ENCODE measurements at places on chromosomes 5 and 9.

- peak; percentile 6 for DNase-seq
Measured at GRCh38 chr9:5113994-5114748, 71.3 kb downstream of the INSL6 start.

- no peak for DNase-seq
Measured at GRCh38 chr5:143217065-143217803, 186.3 kb downstream of the NR3C1 start.

- no peak for DNase-seq
Measured at GRCh38 chr5:5182508-5183188, 42.5 kb downstream of the ADAMTS16 start.

DNA sequence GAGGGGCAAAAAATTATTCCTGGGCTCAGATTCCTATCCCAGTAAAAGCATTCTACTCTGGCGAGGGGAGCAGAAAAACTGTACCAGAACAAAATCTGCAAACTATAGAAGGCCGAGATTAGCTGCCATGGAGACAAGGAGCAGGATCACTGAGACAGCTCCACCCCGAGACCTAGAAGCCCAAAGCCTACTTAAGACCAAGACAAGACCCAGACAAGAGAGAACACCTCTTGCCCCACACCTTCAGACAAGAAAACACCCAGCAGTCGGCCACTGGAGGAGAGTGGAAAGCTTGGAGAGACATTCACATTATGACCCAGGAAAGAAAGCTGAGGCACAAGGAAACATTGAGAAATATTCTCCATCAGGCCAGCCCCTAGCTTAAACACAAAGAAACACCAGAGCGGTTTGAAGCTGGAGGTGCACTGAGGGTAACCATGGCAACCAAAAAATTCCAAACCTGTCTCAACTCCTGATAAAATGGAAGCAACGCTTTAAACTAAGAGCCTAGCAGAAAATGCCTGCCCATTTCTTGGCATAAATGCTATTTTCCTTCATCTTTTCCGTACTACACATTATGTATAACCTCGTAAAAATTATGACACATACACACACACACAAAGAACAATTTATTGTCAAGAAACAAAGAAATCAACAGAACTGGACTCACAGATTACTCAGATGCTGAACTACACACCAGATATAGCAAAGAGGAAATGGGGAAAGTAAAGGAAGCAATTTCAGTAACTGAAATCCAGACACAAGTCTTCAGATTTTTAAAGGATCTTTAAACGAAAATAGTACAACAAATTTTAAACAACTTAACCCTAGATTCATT, 53.8 kb upstream of the FTMT start:
- DNase-seq: no peak

DNA sequence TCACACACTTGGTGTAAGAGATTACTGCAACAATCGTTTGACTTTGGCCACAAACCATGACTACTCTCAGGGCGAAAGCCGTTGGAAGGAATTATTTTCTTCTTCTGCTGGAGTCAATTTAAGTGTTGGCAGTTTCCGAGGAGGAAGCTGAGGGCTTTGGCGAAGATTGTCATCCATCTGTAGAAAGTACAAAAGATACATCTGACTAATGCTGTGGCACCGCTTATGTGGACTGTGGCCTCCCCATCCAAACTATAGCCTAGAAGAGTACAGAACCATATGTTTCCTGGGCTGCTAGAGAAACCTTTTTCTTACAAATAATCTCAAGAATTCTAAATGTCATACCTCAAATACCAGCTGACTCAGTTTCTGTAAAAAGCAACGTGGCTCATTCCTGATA, 7.4 kb downstream of the MTX3 start:
- DNase-seq: no peak

DNA sequence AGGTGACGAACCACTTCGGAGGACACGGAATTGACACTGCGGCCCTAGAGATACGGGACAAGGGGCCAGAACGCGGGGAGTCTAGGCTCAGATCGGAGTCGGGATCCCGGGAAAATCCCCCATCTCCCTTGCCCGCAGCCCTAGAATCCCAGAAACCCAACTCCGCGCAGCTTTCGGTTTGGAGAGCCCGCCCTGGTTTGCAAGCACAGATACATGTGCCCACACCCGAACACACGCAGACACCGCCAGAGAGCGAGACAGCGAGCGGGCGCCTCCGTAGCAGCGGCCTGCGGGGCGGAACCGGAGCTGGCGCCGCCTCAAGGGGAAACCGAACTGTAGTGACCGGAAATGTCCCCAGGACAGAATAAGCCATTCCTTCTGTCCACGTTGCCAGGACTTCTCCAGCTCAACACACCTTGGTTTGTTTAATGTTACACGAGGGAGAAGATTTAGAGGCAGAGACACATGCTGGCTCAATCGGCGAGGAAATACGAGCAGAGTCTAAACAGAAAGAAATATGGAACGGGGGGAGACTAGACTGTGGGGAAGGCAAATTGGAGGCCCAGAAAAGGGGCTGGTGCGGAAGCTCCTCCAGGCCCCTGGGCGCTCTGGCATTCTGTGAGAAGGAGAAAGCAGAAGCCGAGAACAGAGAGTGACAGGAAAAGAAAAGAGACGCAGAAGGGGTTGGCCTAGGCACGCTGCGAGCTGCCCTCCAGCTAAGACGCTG, 2.9 kb upstream of the PAX5 start:
- peak; percentile 72 for DNase-seq

DNA sequence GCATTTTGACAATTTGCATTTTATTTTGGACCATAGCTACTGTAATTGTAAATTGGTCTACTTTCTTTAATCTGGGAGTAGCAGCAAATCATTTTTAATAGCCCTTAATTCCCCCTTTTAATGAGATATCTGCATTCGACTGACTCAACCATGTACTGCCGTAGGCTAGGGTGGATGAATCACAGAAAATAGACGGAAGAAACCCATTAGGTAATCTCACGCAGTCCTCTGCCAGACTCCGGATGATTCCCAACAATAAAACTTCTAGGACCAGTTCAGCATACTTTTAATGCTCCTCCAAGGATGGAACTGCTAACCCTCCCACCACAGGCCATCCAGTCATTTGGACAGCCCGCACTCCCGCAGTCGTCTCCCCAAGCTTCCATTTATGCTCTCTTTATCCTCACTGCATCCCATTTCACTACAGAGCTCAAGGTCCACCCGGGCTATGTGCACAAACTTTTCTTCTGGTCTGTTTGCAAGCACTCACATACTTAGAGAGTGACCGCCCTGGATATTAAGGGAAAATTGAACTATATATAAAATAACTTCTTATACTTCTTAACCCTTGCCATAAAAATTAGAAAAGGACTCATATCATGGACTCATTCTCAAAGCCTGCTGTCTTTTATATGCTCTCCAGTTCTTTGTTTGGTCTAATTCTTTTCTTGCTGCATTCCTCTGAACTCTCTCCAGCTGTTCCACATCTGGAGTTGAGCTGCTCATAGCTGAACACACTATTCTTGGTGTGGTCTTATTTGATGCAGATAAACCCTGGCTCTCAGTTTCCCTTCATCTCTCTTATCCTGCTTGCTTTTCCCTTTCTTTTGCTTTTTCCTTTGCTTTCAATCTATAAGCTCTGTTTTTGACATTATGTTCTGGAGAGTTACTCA, 326.6 kb downstream of the ARL15 start:
- DNase-seq: no peak

DNA sequence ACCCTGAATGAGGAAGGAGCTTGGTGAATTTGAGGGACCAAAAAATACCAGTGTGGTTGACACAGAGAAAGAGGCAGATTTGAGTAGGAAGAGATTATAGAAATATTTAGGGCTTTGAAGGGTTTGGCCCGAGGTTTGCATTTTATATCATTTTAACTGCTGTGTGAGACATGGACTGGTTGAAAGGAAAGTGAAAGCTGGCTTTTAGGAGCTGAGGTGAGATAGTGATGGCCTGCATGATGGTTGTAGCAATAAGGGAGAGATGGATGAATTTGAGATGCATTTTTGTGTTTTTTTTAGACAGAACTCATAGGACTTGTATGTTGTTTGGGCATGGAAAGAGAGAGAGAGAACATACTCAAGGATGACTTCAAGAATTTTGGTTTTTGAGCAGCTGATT, 21.7 kb downstream of the FER start:
- DNase-seq: no peak

DNA sequence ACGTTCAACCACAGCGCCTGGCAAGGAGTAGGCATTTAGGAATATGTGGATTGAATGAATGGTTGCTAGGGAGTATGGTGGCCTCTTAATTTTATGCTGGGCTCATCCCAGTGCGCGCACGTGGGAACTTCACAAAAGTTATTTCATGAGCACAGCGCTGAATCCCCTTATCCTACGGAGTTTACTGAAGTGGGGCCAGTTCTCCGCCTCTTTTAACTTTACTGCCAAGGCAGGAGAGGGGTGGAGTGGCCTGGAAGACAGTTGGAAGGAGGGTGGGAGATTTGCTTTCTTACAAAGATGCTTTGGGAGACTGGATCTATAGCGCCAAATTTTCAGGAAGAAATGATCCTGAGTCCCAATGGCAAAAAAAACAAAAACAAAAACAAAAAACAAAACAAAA, 326.5 kb downstream of the SH3GL2 start:
- DNase-seq: no peak

DNA sequence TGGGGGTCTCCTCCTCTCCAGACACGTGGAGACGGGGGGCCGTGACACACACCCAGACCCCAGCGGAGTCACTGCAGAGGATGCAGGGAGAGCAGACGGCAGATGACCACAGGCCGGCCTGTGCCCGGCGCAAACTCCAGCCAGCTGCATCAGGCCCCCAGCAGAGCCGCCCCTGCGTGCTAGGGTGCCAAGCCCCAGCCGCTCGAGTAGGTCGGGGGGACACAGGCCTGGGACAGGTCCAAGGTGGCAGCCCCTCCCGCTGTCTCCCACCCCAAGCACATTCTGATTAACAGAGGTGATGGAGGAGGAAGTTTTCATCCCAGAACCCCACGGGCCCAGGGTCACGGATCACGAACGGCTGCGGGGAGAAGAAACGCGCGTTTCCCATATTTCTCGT, 14.4 kb downstream of the NACC2 start:
- DNase-seq: peak; percentile 27

DNA sequence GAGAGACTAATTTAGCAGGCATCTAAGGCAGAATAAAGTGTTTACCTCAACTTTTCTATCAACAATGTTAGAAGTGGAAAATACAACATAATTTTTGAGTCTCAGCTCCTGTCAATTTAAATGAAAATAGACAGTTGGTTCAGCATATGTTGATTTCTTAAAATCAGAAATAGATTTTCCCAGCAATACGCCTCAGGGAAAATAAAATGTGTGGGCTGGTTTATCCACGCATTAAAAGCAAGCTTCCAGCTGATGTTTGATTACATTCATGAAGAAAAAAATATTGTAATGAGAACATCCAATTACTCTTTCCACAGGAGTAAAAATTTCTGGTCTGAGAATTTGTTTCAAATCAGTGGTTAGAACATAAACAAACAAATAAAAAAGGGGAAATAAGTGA, 166.3 kb downstream of the PDE4D start:
- no peak for DNase-seq

DNA sequence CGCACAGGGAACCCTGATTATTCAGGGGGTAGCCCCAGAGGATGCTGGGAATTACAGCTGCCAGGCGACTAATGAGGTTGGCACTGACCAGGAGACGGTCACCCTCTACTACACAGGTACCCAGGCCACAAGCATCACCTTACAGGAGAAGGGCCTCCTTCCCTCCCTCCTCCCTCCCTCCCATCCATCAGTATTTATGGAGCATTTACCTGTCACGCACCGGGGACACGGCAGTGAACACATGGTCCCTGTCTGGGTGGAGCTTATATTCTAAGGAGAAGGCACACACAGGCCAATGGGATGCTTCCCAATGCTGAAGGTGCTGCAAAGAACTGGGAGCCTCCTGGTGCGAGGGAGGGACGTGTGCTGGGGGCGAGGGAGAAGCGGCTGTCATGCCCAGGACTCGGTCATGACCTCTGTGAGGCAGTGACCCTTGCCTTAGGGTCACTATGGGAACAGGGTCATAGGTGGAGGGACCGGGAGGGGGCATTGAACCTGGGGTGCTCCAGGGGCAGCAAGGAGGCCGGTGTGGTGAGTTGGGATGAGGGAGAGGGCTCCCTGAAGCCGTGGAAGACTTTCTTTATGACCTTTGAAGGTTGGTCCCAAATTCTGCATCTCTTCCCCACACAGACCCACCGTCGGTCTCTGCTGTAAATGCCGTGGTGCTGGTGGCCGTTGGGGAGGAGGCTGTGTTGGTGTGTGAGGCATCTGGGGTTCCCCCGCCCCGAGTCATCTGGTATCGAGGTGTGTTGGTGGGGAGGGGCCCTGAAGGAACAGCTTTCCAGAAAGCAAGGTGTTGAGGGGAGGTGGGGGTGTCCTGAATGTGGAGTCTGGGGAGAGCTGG, 41.5 kb downstream of the HMCN2 start:
- DNase-seq: no peak

- DNase-seq: no peak
Measured at GRCh38 chr5:142767911-142768310, 2.3 kb upstream of the ARHGAP26 start.

DNA sequence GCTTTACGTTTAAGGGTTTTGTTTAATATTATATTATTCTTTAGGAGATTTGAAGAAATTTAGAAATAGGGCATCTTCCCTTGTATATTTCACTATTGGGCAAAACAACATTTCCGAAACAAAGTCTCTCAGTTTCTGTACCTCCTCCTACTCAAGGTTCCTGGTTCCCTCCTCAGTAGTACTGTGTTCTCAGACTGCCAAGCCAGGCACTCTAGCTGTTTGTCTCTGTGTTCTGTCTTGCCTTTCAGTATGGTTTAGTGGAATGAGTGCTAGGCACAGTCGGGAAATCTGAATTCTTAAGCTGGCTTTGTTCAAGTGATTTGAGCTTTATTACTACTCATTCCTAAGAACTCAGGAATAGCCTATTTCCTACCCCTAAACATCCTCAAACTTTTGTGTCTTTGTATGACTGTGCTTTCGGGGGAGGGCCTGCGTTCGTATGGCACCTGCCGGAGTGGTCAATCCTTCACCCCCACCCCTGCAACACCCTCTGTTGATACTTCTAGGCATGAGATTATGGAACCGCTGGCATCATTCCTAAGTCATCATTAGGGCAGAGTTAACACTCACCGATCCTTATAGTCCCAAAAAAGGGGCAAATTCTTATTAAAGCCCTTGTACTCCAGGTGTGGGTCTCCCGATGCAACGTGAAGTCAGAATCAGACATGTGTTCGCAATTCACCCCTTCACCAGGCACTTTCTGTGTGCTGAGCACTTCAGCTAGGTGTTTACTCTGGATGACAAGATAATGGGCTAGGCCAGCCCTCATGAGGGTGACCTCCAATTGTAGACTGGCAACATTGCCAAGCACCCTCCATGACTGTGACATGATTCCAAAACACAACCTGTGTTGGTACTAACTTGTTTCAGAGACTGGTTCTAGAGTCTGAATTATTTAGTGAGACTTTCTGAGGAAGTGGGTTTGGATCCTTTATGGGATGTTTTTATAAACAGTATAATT, 24.5 kb downstream of the SNX18 start:
- no peak for DNase-seq

- DNase-seq: no peak
Measured at GRCh38 chr5:56019306-56020272, 24.8 kb upstream of the IL6ST start.

- peak; percentile 5 for DNase-seq
Measured at GRCh38 chr9:134909511-134910481, 7.9 kb downstream of the FCN1 start.
